PC-3 (cell line): ENCODE measurements at places on chromosomes 2 and 18. TPM values are rescaled to one million over a fixed set of nuclear protein-coding genes. Genes with fewer than 3 reads are reported as not detected.
A peak's percentile ranks its signal among the peaks of the same experiment; 100 is the strongest.

The IFT172 gene
- total RNA-seq = 12.8 and 22.9 TPM in 2 replicates

The SCYGR4 gene
- total RNA-seq = not detected in 2 replicates

DNA sequence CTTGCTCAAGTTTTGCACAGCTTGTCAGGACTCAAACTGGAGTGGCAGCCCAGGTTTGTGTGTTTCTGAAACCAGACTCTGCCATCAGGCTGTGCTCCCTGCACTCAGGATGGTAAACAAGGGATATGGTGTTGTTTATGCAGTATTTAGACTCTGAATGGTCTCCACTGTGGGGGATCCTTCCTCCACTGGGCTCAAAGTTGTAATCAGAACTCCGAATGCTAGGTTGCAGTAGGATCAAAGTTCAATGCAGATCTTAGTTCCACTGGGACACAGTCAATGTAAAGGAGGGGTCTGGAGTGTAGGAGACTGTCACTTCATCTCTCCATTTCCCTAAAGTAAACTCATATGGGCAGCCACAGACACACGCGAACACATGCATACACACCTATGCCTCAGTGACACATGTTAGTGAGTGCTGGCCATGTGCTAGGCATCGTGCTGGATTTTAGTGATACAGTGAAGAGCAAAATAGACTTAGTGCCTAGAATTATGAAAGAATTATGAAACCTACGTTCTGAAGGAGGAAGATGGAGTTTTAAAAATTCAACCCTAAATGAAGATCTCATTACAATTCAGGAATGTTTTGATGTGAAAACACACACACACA lies 6.1 kb downstream of the IL18R1 start:
- DNase-seq = no peak
- no peak overlapping the region for H3K4me3 ChIP-seq
- 0 out of 2 replicates have a peak, but pooled peaks cover 3% of the 10 kb centered on the region for H3K4me1 ChIP-seq
- no peaks in the 10 kb centered on the region for H3K27me3 ChIP-seq
- H3K27ac ChIP-seq = no peak overlapping the region
- peaks cover 18% of the 10 kb centered on the region; the same call in 1 of the 2 replicates for H3K36me3 ChIP-seq

The ERICH2 gene
- total RNA-seq = 1.4 and 1.9 TPM in 2 replicates

DNA sequence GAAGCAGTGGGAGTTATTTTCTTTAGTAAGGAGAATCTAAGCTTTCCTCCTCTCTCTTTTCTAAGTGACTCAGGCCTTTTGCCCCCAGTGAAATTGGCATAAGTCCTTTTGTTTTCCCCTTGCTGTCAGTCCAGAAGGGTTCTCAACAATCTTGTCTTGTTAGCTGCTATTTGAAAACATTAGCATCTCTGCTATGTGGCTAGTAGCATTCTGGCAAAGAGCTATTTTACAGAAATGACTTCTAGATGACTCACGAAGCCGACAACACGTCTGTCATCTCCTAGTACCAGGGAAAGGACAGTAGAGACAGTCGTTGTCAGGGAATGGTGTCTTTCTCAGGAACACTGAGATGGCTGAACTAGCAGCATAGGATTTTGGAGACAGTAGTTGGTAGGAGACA lies 14.7 kb downstream of the SMARCAL1 start:
- peaks cover 12% of the 10 kb centered on the region for H3K4me1 ChIP-seq
- no peak overlapping the region for H3K27ac ChIP-seq
- H3K27me3 ChIP-seq = no peaks in the 10 kb centered on the region
- no peak overlapping the region for H3K4me3 ChIP-seq
- DNase-seq = peak; percentile 82
- peaks cover 22% of the 10 kb centered on the region for H3K36me3 ChIP-seq

GRCh38 chr2:227511239-227511930 lies 39.4 kb downstream of the AGFG1 start:
- H3K4me3 ChIP-seq = no peak overlapping the region
- peaks cover 30% of the 10 kb centered on the region for H3K4me1 ChIP-seq
- no peaks in the 10 kb centered on the region for H3K36me3 ChIP-seq
- DNase-seq = no peak

The C2orf15 gene
- total RNA-seq = 3.3 and 4.4 TPM in 2 replicates

DNA sequence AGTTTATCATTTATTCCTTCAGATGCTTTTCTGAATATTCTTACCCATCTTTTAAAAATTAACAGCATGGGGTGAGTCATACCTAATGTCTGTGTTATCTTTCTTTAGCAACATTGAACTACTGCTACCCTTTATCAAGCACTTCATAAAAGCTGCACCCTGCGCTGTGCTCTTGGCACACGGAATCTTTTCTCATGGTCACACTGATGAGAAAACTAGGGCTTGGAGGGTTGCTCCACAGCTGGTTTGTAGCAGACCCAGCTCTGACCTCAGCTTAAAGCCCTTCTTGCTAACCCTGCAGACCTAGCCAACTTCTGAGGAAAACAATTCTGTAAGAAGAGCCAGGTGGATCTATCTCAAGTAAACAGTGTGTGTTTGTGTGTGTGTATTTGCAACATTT lies 106.3 kb downstream of the RNF144A start:
- no peak for DNase-seq
- no peaks in the 10 kb centered on the region for H3K36me3 ChIP-seq
- no peak overlapping the region for H3K27ac ChIP-seq
- no peak overlapping the region for H3K4me3 ChIP-seq
- H3K27me3 ChIP-seq = no peaks in the 10 kb centered on the region

DNA sequence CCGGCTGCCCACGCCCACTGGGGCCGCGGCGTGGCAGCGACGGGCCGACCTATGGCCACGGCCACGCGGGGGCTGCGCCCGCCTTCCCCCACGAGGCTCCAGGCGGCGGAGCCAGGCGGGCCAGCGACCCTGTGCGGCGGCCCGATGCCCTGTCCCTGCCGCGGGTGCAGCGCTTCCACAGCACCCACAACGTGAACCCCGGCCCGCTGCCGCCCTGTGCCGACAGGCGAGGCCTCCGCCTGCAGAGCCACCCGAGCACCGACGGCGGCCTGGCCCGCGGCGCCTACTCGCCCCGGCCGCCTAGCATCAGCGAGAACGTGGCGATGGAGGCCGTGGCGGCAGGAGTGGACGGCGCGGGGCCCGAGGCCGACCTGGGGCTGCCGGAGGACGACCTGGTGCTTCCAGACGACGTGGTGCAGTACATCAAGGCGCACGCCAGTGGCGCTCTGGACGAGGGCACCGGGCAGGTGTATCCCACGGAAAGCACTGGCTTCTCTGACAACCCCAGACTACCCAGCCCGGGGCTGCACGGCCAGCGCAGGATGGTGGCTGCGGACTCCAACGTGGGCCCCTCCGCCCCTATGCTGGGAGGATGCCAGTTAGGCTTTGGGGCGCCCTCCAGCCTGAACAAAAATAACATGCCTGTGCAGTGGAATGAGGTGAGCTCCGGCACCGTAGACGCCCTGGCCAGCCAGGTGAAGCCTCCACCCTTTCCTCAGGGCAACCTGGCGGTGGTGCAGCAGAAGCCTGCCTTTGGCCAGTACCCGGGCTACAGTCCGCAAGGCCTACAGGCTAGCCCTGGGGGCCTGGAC lies 253.2 kb downstream of the GLI2 start:
- H3K4me3 ChIP-seq = no peak overlapping the region
- no peak for DNase-seq
- no peaks in the 10 kb centered on the region for H3K4me1 ChIP-seq
- no peaks in the 10 kb centered on the region for H3K27me3 ChIP-seq
- H3K27ac ChIP-seq = no peak overlapping the region

The MAPK4 gene
- not detected in 2 replicates for total RNA-seq

DNA sequence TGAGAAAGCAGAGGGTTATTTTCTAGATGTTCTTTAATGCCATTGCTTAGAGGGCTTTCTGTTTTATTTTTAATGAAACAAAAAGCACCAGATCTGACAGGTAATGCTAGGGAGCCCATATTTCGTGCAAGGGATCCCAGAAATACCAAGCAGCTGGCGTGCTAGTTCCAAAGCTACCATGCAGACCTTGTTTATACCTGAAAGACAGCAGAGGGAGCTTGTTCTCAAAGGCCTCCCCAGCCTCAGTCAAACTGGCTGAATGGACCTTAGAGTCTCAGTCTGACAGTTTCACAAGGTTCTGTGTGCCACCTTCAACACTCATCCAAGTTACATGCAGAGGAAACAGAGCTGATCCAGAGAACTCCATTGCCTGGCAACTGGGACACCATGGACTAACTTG lies 48.6 kb downstream of the GALNT14 start:
- peaks cover 6% of the 10 kb centered on the region; the same call in 1 of the 2 replicates for H3K4me1 ChIP-seq
- no peak for DNase-seq
- H3K36me3 ChIP-seq = no peaks in the 10 kb centered on the region
- no peaks in the 10 kb centered on the region; the same call in 1 of the 2 replicates for H3K27me3 ChIP-seq
- no peak overlapping the region for H3K27ac ChIP-seq

GRCh38 chr2:19933351-19933981 lies 31.7 kb upstream of the TTC32 start:
- no peaks in the 10 kb centered on the region for H3K27me3 ChIP-seq
- H3K27ac ChIP-seq = peak overlapping the region; percentile 89
- H3K36me3 ChIP-seq = peaks cover 36% of the 10 kb centered on the region
- peaks cover 25% of the 10 kb centered on the region for H3K4me1 ChIP-seq

DNA sequence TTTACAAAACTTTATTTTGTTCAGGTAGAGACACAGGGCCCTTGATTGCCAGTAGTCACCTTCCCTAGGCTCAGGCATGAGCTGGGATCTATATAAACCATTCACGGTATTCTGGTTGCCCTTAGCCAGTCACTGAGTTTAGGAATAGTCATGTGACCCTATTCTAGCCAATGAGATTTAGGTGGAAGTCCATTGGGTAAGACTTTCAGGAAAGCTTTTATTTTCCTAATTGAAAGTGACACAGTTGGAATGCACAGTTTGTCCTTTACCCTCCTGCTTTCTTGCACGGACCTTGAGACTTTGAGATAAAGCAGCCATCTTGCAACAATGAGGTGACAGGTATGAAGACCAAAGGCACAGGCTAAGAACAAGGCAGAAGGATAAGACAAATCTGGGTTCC lies 21.5 kb downstream of the SLC4A5 start:
- no peak overlapping the region for H3K4me3 ChIP-seq
- no peaks in the 10 kb centered on the region for H3K27me3 ChIP-seq
- no peaks in the 10 kb centered on the region for H3K36me3 ChIP-seq
- H3K4me1 ChIP-seq = no peaks in the 10 kb centered on the region
- H3K27ac ChIP-seq = no peak overlapping the region

GRCh38 chr18:61975526-61976326 lies 82.9 kb upstream of the RNF152 start:
- no peaks in the 10 kb centered on the region for H3K4me1 ChIP-seq
- no peak for DNase-seq
- no peak overlapping the region for H3K4me3 ChIP-seq

DNA sequence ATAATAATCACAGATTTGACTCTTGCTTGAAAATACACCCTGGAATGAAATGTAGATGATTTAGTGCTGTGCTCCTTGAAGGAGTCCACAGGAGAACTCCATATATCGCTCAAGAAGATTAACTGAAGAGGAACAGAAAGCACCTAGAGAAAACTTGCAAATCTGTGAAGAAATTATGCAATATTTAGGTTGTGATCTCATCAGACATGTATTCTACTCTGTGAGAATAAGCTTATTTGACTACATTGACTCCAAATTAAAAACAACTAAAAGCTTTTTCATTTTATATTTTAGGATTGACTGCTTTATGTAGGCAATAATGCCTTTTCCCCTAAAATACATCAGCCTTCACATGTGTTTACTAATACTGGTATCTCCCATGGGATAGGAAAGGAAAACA lies 906.6 kb upstream of the LRATD1 start:
- DNase-seq = no peak
- no peak overlapping the region for H3K4me3 ChIP-seq
- no peaks in the 10 kb centered on the region for H3K27me3 ChIP-seq
- no peak overlapping the region for H3K27ac ChIP-seq

- H3K4me3 ChIP-seq = no peak overlapping the region
- peak; percentile 10 for DNase-seq
- H3K4me1 ChIP-seq = no peaks in the 10 kb centered on the region
- H3K36me3 ChIP-seq = no peaks in the 10 kb centered on the region
Observed at GRCh38 chr2:57278451-57278850, 768.2 kb upstream of the VRK2 start.

- peaks cover 11% of the 10 kb centered on the region for H3K36me3 ChIP-seq
- H3K27me3 ChIP-seq = no peaks in the 10 kb centered on the region
- H3K4me1 ChIP-seq = peaks cover 4% of the 10 kb centered on the region; the same call in 1 of the 2 replicates
Observed at GRCh38 chr2:200649724-200650123, 63.9 kb downstream of the AOX1 start.

GRCh38 chr2:216881411-216881810 lies 21.5 kb upstream of the TNP1 start:
- H3K4me1 ChIP-seq = no peaks in the 10 kb centered on the region
- H3K4me3 ChIP-seq = no peak overlapping the region
- no peak for DNase-seq
- no peaks in the 10 kb centered on the region for H3K36me3 ChIP-seq

DNA sequence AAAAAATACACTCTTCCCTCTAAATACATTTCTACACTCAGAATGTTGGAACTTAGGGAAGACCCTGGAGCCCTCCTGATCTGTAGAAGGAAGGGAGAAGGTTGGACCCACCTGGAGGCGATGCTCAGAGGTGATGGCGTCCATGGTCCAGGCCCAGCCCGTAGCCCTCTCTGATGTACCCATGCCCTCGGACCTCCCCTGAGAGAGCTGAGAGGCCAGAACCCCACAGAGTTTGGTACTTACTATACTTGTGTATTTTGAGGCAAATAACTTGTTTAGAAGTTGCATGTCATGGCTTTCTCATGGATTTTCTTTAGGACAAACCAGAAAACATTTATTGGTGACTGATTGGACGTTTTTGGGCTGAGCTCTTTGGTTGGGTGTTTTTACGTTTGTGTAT lies 10.5 kb downstream of the CTDP1 start:
- no peak overlapping the region for H3K4me3 ChIP-seq
- no peak overlapping the region for H3K27ac ChIP-seq
- no peaks in the 10 kb centered on the region for H3K27me3 ChIP-seq
- H3K4me1 ChIP-seq = peaks cover 3% of the 10 kb centered on the region; the same call in 1 of the 2 replicates
